Forelimb muscle (tissue), 1 donor: ENCODE measurements at places on chromosomes 6 and 20.

DNA sequence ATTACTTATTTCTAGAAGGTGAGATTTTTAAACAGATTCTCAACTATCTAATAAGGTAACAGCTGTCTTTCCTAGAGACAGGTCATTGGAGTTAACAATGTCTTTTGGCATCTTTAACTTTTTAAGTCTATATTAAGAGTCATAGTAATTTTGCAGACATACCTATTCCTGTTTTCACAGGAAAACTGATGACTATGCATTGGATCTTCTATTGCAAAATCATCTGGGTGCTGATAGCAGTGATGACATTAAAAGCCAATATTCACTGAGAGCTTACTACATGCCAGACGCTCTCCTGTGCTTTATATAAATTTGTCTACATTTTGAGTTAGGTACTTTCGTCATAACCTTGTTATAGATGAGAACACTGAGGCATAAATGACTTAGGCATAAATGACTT is 462.4 kb upstream of the MARCKS start:
- DNase-seq = no peak

DNA sequence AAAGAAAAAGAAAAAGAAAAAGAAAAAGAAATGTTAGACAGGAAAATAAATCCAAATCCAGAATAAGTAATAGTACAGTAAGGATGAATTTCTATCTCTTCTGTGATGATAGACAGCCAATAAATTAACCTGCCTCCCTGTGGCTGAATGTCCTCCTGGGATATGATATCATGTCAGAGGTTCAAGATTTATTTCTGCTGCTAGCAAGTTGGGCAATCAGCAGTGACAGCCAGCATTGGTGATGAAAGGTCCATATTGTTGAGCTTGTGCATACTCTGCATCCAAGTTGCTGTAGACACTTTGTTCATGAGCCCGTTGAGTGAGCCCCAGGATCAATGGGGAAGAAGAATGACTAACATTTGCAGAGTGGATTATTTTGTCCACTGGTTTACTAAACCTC is 44.9 kb upstream of the CEP85L start:
- DNase-seq = no peak

DNA sequence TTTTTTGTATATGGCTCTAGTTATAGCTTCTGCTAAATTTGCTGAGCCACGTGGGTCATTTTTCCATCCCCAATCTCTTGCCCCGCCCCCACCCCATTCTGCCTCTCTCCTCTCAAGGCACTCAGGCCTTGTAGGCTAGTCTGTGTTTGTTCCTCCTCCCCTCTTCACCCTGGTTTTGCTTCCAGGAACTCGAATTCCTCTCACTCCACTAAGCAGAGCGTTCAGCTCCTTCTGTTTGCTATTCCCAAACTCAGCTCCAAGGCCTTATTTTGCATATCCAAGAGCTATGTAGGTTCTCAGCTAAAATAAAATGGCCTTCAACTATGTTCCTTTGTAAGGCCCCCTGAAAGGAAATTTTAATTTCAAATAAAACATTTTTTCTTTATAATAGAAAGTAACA is 1293.7 kb downstream of the EPHA7 start:
- no peak for DNase-seq

DNA sequence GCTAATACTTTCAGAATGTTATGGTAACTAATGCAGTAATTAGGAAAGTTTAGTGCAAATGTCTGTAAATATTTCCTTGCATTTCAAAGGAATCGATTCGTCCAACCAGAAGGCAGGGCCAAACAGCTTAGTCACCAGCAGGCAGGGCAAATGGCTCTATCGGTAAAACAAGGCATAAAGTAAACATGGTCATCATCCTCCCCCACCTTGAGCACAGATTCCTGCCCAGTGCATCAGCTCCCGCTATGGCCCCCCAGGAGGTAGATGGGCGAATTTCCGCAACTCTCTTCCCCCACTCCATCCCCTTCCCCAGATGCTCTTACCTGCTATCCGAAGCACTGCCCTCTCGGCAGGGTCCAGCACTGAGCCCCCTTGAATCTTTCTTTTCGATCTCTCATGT is 103.8 kb upstream of the BEND6 start:
- no peak for DNase-seq

GRCh38 chr20:3430376-3431069 is 23.1 kb upstream of the DNAAF9 start:
- no peak for DNase-seq

- DNase-seq = no peak
Observed at GRCh38 chr6:50272611-50273010, 222.9 kb upstream of the DEFB112 start.

DNA sequence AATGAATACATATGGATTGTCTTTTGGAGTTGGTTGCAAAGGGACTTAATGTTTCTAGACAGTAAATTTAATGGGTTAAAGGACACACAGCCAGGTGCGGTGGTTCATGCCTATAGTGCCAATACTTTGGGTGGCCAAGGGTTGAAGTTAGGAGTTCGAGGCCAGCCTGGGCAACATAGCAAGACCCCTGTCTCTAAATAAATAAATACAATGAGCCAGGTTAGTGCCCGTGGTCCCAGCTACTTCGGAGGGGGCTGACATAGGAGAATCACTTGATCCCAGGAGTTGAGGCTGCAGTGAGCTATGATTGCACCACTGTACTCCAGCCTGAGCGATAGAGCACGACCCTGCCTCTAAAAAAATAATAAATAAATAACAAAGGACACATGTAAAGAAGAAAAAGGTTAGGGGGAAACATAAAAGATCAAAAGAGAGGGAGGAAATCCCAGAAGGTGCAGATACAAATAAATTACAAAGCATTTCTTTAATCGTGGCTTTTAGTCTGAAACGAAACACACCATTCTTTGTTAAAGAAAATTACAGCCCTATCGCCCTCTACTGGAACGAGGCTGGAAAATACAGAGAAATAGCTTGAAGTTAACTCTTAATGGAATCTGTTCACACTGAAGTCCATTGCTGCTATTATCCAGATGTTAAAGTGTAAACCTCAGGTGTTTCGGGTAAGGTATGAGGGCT is 42.6 kb upstream of the SCML4 start:
- DNase-seq = no peak

DNA sequence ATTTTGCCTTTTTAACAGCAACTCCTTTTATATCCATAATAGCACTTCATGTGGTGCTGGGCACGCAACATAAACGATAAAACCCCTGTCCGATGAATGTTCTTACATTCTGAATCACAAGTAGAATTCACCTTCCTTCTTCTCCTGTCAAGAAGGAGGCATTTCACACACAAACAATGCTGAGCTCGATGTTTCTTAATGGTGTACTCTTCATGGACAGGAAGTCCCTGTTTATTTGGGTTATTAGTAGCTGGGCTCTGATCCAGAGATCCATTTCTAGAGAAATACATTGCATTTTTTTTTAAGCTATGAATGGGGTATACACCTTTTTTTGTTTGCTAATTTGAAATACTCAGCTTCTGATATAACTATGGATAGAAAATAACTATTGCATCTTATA is 82.4 kb downstream of the PPP1R3G start:
- DNase-seq = no peak

- peak; percentile 60 for DNase-seq
Observed at GRCh38 chr6:109165392-109165974, 70.2 kb downstream of the CEP57L1 start.

DNA sequence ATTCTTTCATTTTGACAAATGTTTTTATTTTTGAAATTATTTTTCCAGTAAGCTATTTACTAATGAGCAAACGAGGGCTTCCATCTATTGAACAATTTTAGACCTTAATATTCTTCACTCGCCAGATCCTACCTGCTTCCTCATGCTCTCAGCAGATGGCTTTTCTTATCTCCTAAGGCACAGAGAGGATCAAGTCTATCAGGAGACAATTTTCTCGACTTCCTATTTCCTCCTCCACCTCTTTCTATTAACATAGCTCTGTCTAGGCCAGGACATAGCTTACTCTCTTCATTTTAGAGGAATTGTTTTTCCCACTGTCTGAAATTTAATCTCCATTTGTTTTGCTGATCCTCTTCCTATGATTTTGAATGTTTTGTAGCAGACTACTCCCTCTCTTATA is 87.0 kb upstream of the MAN1A1 start:
- no peak for DNase-seq

GRCh38 chr6:2937627-2938003 is 33.8 kb downstream of the SERPINB6 start:
- DNase-seq = no peak

DNA sequence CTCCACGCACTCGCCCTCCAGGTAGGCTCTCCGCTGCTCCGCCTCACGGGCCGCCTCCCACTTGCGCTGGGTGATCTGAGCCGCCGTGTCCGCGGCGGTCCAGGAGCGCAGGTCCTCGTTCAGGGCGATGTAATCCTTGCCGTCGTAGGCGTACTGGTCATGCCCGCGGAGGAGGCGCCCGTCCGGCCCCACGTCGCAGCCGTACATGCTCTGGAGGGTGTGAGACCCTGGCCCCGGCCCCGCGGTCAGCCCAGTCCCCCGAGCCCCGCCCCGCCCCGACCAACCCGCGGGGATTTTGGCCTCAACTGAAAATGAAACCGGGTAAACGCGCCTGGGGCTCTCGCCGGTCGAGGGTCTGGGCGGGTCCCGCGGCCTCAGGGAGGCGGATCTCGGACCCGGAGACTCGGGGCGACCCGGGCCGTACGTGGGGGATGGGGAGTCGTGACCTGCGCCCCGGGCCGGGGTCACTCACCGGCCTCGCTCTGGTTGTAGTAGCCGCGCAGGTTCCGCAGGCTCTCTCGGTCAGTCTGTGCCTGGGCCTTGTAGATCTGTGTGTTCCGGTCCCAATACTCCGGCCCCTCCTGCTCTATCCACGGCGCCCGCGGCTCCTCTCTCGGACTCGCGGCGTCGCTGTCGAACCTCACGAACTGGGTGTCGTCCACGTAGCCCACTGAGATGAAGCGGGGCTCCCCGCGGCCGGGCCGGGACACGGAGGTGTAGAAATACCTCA is 598 bp downstream of the HLA-B start:
- DNase-seq = no peak

DNA sequence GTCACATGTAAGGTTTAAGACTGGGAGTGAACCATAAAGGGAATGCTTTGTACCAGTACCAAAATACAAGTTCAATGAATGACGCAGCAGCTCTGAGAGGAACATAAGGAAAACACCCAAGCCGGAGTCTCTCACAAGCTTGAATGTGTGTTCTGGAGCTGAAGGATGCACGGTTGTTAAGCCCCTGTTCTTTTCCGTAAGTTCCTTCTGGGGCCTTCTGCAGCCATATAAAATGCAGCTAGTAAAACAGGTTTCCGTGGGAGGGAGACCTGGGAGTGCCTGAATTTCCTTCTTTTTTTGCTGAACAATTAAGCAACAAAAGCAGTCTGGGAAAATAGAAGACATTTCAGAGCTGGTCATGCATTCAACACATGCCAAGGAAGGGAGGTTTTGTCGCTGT is 73.2 kb upstream of the JAG1 start:
- DNase-seq = no peak

DNA sequence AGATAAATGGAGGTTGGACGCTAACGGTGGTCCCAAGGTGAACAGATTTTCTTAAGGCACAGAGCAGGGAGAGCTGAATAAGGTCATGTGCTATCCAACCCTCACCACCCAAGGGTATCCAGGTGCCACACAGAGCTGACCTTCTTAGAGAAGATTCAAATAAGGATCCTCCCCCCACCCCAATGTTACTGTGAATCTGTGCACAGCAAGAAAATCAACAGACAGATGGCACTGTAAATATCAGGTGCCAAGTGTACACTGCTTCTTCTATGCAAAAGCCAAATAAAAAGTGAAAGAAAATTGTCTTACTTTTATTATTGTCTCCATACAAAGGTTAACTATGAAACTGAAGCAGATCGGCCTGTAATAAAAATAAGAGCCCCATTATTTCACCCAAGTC is 96.9 kb downstream of the PAK5 start:
- DNase-seq = no peak

- DNase-seq = no peak
Observed at GRCh38 chr6:148151896-148152643, 190.6 kb upstream of the SASH1 start.

- DNase-seq = no peak
Observed at GRCh38 chr6:11136809-11137208, 25.3 kb upstream of the ERVFRD-1 start.

- DNase-seq = no peak
Observed at GRCh38 chr6:110181131-110182030, 1.2 kb downstream of the CDC40 start.

GRCh38 chr6:159693894-159694545 is 979 bp upstream of the SOD2 start:
- DNase-seq = no peak

DNA sequence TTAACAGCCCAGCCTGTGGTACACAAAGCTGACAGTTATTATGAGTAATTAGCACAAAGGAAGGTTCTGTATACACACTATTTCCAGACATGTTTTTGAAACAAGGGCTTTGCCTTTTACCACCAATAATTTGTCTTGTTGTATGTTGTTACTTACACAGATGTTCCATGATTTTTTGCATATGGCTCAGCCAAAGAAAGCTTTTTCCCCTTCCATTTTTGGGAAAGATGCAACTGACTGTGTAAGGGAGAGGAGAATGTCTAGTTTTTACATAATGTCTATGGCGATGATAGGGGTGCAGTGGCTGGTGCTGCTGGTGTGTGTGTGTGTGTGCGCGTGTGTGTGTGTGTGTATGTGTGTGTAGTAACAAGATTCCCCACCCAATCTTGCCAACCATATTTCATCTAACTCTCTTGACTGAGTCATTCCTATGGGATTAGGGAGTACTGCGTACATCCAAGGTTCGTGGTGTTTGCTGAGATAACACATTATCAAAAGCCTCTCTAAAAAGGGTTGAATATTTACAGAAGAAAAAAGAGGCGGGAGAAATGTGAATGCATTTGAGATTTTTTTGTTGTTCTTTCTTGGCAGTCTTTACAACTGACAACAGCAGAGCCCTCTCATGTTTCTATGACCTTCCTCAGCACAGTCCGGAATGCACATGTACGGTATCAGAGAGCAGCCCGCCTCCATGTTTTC is 192.2 kb downstream of the GMPR start:
- DNase-seq = no peak

DNA sequence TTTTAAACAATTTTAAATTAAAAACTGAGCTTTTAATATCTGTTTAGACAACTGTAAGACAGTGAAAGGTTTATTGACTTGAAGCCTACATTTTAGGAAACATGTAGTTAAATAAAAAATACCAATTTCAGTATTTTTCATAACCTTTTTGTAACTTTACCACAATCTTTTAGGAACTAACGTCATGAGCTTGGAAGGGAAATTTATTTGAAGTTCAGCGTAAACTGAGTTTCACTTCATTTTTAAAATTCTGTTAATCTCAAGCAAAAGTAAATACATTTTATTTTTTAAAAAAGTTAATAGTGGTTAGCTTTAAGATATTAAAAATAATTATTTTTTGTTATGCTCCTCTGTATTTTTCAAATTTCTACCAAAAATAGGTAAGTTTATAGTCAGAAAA is 5.5 kb downstream of the CST7 start:
- no peak for DNase-seq

DNA sequence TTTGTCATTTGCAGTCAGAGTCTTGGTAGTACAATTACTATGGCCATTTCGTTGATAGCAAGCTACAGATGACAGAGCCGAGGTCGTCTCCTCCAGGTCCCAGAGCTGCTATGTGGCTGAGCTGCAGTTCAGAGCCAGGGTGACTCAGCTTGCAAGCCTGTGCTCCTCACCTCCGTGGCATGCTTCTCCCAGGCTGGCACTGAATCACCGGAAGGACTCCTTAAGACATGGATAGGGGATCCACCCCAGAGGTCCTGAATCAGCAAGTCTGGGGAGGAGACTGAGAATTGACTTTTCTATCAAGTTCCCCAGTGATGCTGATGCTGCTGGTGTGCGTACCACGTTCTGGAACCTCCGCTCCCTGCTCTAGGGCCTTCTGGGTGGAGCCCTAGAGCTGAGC is 291.2 kb downstream of the CDH26 start:
- DNase-seq = no peak
